SK-N-SH (cell line): ENCODE measurements at places on chromosomes 16 and 17.

GRCh38 chr17:50787106-50787505, 19.8 kb upstream of the ANKRD40CL start:
- DNase-seq: no peak

DNA sequence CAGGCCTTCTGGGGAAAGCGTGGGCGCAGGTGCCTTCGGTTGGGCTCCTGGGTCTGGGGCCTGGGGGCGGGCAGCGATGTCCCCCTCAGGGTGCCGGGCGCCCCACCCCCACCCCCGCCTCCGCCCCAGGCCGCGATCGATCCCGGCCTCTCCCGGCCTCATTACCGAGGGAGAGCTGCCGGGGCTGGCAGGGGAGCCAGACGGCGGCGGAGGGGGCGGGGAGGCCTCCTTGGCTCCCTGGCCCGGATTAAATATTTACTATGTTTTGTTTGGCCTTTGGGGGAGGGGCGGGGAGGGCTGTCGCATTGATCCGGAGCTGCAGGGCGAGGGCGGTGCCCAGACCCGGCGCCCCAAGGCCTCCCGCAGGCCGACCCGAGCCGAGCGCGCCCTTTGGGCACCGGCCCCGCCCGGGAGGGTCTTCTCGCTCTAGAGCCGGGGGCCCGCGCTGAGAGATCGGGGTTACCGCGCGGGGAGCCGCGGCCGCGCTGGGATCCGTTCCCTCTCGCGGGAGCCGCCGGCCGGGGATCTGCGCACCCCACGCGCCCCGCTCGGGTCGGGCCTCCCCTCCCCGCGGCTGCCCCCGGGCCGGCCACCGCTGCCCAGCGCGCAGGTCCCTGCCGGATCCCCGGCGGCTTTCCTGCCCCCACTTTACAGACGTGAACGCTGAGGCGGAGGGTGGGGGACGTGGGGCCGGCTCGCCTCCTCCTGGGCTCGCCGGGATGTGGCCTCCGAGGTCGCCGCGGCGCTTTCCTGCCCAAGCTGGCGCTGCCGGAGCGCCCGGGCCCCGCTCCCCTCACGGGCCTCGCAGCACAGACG, 27.0 kb downstream of the RTN4RL1 start:
- peak; percentile 61 for DNase-seq

DNA sequence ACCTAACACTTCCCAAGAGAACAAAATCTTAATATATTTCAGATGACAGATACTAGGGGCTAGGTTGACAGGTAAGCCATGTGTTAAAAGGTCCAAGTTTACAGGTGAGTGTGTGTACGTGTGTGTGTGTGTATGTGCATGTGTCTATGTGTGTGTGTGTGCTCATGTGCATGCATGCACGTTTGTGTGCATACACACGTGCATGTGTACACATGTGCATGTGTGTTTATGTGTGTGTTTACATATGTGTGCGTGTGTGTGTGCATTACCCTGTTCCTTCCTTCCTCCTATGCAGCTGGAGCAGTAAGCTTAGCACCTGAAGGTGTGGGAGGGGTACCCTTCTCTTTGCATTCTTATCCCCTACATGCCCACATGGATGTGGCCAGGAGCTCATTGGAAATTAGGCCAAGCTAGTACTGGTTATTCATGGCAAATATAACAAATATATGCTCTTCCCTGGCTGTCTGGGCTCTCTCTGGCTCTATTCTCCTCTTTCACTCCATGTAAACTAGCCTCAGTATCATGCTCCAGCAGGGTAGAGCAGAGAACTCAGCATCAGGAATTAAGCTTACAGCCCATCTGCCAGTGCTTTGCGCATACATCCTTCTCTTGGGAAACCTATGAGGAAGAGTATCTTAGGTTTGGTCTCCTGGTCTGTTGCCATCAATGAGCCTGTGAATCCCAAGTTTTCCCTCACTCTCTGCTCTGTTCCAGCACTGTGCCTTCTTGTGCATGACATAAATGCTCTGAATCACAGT, 258.0 kb upstream of the MYOCD start:
- no peak for DNase-seq

DNA sequence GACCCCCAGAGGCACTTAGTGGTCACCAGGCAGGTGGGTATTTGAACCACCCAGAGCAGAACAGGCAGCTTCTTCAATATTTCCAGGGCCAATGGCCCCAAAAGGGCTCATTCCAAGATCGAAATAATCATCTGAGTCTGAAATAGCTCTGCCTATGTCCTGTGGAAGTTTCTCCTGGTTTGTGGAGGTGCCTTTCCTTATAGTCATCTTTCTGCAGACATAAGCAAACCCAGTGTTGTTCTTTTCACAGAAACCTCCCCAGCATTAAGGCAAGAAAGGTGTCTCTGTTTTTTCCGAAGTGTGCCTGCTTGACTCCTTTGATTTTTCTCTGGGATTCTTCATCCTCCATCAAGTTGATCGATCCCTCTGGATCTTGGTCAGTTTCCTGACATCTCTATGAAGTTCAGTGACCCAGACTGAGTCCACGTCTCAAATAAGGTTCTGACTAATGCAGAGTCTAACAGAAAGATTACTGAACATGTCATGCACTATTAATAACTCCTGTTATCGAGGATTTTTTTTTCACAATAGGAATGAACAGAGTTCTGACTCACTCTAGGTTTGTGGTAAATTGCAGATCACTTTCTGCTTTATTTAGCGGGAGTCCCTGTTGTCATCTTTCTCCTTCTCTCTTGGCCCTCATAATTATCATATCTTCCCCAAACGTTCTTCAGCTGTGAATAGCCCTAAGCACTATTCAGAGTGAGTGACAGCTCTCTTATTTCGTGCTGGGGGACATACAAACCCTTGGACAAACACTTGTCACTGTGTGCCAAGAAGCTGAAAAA, 1.5 kb downstream of the LRRC3C start:
- no peak for DNase-seq

DNA sequence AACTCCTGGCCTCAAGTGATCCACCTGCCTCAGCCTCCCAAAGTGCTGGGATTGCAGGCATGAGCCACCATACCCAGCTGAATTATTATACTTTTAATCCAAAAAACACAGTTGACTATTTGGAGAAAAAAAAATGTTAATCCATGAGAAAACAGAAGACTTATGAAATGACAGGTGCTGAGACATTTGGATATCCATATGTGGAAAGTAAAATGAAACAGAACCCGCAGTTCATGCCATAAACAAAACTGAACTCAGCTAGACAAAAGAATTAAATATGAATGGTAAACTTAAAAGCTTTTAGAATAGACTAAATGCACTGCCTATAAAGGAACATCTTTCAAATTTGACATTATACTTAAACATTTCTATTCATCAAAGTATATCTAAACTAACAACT, 8.2 kb upstream of the RBBP6 start:
- no peak for DNase-seq

GRCh38 chr16:48244863-48245195, 729 bp downstream of the LONP2 start:
- DNase-seq: no peak

DNA sequence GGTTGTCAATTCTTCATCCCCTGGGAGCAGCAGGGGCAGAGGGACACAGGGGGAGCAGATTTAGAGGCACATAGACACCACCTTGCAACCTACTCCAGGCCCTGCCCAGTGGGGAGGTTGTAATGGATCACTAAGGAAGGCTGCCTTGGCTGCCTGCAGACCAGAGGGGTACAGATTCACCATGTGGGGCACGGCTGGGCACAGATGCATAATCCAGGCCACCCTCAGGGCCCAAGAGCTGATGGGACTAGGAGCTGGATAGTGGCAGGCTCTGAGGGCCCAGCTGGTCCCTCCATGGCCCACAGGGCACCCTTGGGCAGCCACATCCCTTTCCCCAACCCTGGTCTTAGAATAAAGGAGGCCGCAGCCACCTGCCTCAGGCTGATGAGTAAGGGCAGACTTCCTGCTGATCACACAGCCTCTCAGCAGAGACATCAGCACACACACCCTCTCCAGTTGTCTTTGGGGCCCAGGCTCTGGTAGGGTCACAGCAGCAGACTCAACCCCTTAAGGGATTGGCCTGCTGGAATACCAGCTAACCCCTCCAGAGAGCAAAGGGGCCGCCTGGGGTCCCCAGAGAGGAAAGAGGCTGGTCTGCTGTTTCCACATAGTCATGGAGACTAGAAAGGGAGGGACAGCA, 224.9 kb downstream of the GSG1L start:
- DNase-seq: no peak

DNA sequence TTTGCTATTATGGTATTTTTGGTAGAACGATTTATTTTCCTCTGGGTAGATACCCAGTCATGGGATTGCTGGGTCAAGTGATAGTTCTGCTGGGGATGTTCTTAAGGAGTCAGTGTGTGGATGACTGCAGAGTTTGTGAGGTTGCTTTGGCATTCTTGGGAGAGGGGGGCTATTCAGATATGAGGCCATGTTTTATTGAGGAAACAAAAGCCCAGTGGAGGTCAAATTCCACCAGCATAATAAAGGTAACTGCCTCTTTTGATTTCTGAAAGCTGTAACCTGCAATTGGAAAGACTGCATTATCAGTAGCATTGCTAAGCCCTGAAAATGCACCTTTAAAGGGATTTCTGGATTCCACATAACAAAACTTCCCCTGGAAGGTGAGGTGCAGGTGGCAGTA, 43.7 kb upstream of the HNF1B start:
- no peak for DNase-seq
